NB4 (cell line): ENCODE measurements at places on chromosomes 12 and 14.
A peak's percentile ranks its signal among the peaks of the same experiment; 100 is the strongest.

DNA sequence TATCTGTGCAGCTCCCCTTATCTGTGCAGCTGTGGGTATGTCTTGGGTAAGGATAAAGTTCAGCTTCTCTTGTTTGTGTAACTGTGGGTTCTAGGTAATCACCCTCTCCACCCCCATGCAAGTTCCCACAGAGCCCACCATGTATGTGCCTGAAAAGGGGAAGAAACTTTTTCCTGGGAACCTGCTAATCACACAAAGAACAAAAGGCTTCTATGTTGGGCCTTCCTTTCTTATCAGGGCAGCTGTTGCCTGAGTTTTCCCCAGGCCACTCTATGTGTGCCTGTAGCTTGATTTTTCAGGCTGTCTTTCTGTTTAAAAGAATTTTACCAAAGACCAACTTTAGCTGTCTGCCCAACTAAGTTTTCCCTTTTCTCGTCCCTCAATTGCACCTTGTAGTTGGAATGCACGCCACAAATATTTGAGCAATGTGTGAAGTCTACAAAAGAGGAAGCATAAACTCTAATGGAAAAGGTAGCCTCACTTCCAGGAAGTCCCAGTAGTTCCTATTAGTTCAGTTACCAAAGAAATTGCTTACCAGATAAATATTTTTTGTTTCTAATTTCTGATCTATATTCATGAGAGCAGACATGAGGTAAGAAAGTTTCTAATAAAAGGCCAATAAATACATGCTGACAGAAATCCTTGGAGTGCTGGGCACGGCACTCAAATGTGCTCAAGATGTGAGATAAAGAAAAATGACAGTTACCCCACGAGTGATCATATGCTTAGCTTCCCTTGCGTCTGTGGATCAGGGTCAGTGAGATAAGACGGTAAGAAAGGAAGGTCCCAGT, 2.7 kb upstream of the GALC start:
- peak; percentile 8 for DNase-seq

- peak; percentile 51 for DNase-seq
These were observed 21.4 kb downstream of the CCDC177 start for GRCh38 chr14:69553252-69553651.

DNA sequence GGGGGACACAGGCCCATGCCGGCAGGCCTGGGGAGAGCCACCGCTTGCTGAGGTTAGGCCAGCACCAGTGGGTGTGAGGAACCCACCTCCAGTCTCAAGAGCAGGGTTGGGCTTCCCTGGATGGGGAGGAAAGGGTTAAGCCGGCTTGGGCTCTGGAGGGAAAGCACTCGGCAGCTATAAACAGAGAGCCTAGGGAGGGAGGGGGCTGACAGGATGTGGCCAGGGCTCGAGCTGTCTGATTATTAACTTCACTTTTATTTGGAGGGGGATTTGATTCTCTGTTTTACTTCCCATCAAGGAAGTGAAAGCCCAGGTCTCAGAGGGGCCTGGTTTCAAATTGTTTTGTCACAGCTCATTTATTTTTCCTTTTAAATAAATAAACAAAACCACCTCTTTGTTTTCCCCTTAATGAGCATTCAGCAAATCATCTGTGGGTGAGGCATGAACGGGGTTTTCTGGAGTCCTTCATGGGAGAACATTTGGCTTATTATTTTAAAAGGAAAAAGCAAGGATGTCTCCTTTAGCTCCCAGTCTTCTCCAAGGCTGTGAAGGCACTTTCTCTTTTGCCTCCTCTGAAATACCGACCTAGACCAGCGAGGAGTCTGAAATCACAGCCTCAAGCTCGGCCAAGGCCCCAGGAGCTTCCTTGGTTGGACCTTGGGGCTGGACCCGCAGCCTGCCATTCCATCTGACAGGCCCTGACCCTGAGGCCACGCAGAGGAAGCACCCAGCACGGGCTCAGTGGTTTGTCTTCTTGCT, 21.9 kb upstream of the ZFP36L1 start:
- DNase-seq = peak; percentile 58

DNA sequence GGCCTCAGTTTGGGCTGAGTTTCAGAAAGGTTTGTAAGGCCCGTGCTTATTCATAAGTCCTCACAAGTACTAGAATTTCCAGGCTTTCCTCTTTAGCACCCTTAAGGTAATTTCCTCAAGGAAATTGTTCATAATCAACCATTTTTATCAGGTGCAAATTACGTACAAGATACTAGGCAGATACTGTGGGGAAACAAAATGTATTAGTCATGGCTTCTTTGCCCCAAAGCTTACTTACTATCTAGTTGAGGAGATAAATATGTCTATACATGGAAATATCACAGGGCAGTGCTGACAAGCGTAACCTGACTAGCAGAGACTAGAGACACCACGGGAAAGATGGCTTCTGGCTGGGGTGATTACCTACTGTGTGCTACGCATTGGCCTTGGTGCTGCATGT, 22.5 kb downstream of the MAX start:
- no peak for DNase-seq

- no peak for DNase-seq
These were observed 235.3 kb upstream of the FOXN3 start for GRCh38 chr14:89652352-89652751.
